ENCODE measurements at places on chromosomes 13 and 19.
A peak's percentile ranks its signal among the peaks of the same experiment; 100 is the strongest.

- DNase-seq: no peak
These were observed 787.8 kb downstream of the LIG4 start for GRCh38 chr13:107427536-107427935.

- no peak for DNase-seq
These were observed 108.2 kb downstream of the GNG7 start for GRCh38 chr19:2594319-2594718.

DNA sequence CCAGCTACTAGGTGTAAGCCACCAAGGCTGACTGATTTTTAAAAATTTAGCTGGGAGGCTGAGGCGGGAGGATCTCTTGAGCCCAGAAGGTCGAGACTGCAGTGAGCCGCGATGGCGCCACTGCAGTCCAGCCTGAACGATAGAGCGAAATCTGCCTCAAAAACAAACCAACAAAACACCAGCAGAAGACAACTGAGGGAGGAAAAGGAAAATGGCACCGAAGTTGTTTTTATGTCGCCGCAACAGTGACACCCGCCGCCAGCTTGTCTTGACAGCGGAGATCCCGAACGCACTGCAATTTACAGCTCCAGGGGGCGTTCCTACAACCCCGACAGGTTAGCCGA lies 298 bp upstream of the FAM98C start:
- no peak for DNase-seq

DNA sequence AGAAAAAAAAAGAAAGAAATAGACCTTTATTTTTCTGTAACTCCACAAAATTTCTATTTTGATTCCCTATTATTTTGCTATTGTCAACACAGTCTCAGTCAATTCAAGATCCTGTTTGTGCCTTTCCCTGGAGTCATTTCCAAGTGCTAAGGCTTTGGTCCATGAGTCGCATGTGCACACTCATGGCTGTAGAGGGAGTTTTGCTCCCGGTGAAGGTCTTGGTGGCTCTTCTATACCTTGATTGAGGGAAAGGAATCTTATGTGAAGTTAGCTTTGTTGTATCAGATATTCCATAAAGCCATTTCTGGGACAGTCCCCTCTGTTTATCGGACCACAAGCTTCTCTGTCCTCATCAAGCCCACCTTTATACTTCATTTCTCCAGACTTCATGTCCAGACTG lies 58.7 kb upstream of the ALOX5AP start:
- DNase-seq: no peak

DNA sequence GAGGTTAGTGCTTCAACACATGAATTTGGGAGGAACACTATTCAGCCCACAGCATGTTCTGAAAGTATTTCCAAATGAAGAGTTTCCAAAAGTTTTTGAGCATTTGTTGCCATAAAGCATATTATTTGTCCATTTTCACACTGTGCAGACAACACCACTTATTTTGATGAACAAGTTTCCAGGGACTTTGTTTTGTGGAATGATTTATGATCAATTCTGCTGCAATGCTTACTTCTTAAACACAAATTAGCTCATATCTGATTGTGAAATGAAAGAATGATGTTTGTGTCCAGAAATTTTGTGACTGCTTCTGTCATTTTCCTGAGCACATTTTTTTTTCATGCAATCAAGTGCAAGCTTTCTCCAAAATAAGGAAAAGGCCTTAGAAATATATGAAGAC lies 205.3 kb downstream of the RAP2A start:
- DNase-seq: no peak

DNA sequence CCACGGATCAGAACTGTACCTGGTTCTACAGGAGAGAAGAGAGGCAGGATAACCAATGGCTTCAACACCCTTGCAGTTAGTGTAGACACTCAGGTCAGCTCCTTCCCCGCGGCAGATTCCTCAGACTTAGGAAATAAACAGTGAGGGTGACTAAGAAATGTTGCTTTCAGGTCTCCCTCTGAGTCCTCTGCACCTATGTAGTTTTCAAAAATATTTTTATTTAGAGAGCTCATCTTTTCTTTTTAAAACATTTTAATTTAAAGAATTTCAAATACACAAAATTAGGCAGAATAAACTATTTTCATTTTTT lies 195.2 kb downstream of the KLF12 start:
- DNase-seq: no peak

GRCh38 chr13:28707629-28708427 lies 10.9 kb downstream of the SLC46A3 start:
- DNase-seq: no peak

DNA sequence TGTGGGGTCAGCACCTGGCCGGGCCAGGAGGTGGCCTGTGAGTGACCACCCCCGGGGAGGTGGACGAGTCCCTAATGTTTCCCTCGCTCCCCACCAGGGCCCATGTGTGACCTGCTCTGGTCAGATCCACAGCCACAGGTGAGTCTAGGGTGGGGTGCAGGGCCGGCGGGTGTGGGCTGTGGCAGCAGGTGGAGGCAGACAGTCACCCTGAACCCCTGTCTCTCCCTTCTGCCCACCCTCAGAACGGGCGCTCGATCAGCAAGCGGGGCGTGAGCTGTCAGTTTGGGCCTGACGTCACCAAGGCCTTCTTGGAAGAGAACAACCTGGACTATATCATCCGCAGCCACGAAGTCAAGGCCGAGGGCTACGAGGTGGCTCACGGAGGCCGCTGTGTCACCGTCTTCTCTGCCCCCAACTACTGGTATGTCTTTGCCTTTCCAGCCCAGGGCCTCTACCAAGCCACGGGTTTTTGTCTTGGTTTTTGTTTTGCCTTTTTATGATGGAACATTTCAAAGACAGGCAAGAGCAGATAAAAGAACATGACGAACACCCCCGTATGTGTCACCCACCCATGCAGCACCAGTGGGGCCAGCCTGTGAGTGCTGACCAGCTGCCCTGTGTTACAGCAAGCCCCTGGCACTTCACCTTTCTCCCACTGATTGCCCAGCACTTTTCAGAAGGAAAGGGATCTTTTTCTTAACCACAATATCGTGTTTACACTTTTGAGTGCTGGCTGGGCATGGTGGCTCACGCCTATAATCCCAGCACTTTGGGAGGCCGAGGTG lies 24.9 kb downstream of the CCDC8 start:
- DNase-seq: no peak

DNA sequence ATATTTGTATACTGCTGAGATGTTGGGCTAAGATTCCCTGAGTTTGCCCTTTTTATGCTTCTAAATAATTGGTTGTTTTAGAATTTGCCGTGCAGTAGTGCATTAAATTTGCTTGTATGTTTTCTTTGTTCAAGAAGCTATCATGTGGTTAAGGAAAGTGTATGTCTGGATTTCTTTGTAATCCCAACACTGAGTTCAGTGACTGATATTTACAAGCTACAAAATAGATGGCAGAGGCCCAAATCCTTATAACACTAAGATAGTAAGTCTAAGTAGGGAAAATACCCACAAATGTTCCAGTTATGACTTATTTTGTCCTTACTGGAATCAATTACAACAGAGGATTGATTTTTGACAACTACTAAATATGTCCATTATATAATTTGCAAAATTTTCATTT lies 435.0 kb upstream of the KLF12 start:
- no peak for DNase-seq

DNA sequence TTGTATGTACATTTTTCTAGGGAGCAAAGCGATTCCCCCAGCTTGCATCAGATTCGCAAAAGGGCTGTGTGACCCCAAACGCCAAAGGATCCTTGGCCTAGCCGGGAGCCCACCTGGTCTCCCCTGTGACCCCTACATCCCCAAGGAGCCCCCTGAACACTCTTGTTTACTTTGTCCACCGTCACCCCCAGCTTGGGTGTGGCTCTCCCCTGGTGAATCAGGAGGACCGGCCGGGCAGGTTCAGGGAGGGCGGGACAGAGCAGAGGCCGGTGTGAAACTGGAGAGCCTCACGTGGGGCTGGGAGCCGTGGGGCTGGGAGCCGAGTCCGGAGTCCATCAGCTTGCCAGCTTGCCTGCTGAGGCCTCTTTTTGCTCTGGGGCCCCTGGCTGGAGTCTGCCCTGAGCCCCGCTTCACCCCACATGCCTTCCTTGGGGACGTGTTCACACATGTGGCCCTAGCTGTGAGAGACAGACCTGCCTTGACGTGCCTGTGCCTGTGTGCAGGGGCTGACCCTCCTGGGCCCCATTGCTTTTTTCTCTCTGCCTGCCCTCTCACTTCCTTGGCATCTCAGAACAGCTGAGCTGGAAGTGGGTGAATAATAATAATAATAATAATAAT lies 2.0 kb downstream of the ITPKC start:
- DNase-seq: no peak

DNA sequence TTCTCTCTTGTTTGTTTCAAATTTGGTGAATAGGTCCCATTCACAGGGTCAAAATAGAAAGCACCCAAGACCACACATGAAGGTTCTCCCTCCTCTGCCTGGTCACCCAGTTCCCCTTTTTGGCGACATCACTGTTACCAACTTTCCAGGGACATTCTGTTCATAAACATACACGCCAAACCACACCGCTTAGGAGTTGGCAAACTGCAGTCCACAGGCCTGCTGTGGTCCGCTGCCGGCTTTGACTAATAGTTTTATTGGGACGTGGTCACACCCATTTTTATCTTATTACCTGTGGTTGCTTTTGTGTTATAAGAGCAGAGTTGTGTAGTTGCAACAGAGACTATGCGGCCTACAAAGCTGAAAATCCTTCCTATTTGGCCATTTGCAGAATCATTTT lies 24.2 kb downstream of the UHRF1 start:
- DNase-seq: no peak

DNA sequence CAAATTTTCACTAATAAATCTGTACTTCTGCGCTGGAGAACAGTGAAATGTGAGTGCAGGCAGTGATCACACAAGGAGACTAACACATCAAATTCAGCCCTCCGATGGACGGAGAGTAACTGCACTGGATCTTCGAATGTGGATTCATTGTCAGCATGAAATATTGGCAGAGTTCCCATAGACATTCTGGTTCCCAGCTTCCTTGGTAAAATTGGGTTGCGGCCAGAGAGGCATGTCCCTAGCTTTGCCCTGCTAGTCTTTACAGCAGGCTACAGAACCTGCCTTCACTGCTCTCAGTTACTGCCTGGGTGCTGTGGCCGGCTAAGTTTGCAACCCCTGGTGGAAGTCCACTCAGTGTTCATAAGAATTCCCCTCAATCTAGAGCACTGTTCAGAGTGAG lies 32.3 kb upstream of the UQCRFS1 start:
- no peak for DNase-seq

- no peak for DNase-seq
These were observed 18.1 kb upstream of the GTF3A start for GRCh38 chr13:27406178-27406939.

GRCh38 chr13:27007166-27007565 lies 164.4 kb downstream of the USP12 start:
- no peak for DNase-seq

DNA sequence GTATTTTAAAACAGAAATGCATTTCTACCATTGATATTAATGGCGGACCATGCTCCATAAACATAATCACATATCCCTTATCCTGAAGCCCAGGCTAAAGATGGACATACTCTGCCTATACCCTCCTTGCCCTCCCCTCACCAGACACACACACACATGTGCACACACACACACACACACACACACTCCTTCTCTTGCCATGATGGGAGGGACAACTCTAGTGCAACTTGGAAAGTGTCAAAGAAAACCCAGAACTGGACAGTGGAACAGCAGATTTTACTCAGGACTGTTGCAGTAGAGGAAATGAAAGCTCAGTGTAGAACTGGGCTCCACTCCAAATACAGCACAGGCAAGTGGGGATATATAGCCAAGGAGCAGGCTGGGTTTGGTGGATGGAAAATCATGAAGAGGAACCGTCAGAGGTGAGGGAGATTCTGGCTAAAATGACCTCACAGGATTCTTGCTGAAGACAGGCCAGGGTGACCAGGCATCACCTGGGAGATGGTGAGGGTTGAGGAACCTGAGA lies 40.8 kb downstream of the TNFRSF19 start:
- DNase-seq: no peak

DNA sequence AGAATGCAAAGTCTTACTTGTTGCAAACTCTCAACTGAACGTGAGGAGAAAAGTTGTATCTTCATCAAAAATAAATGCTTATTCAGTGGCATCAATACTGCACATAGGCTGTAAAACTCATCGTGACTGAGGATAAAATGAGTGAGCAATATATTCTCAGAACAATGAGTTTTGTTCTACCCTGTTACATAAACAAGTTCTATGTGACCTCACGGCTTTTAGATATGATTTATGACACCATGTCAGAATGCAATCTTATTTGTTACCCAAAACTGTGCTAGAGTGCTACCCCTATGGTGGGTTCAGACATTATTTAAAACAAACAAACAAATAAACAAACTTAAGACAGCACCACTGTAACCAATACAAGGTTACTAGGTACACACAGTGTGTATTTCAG lies 55.4 kb downstream of the FOXO1 start:
- DNase-seq: no peak

- no peak for DNase-seq
These were observed 2.2 kb downstream of the CCDC122 start for GRCh38 chr13:43877326-43877725.

DNA sequence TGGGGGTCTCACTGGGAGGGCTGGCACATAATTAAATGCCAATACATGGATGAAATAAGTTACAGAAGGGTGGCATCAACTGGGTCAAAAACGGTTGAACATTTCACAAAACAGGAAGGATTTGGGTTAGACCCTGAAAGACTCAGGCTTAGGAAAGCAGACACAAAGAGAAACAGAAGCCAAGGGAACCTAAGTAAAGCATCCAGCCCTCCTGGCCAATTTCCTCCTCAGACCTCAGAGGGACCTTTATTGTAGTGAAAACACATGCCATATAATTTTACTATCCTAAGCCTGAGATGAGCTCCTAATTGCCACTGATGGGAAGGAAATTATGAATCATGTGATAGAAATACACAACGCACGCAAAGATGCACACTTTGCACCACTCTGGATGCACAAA lies 12.1 kb upstream of the CEACAM3 start:
- no peak for DNase-seq

- DNase-seq: peak; percentile 25
These were observed 249.0 kb downstream of the DLEU7 start for GRCh38 chr13:50594276-50595051.

DNA sequence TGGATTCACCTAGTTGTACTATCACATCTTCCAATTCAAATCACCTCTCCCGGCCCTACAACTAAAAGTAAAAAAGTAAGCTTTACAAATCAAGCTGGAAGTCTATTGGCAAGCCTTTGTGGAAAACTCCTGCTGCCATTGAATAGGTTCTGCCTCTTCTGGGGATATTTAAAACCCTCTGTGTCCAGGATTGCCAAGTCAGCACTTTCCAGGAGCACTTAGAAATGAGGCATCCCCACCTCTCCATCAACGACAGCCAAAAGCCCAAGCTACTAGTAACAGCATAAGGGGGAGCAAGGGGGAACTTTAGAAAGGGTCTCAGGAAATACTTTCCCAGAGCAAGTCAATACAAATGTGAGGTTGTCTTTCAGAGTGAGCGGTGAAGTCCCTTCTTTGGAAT lies 85.0 kb upstream of the OBI1 start:
- DNase-seq: no peak

- no peak for DNase-seq
These were observed 676.7 kb downstream of the PCDH9 start for GRCh38 chr13:66553391-66553790.

- no peak for DNase-seq
These were observed 225.3 kb downstream of the NALCN start for GRCh38 chr13:101190976-101191375.

All from GM12891 (cell line).